ENCODE measurements at places on chromosomes 12 and 14.

- no peak for DNase-seq
These were observed 217.7 kb downstream of the SLC15A4 start for GRCh38 chr12:128606051-128606450.

- peak; percentile 76 for DNase-seq
These were observed 196.1 kb downstream of the ALG10 start for GRCh38 chr12:34218193-34219045.

- DNase-seq = no peak
These were observed 95.5 kb upstream of the FAR2 start for GRCh38 chr12:29053567-29053966.

GRCh38 chr12:104890476-104891096 lies 67.5 kb downstream of the SLC41A2 start:
- DNase-seq = peak; percentile 16

- peak; percentile 99 for DNase-seq
These were observed 3.5 kb upstream of the P2RX7 start for GRCh38 chr12:121128908-121129810.

GRCh38 chr14:21455592-21455911 lies 371 bp downstream of the CHD8 start:
- no peak for DNase-seq

DNA sequence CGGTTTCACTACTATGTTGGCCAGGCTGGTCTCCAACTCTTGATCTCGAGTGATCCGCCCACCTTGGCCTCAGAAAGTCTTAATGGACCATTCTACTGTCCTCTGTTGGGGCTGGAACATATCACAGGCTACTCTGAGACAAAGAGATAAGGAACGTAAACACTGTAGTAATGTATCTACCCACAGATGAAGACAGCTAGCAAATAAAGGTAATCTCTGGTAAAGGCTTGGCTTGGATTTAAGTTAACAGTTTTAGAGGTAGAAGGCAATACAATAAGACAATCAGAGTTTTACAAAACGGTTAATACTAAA lies 44.6 kb upstream of the ISM2 start:
- DNase-seq = no peak

DNA sequence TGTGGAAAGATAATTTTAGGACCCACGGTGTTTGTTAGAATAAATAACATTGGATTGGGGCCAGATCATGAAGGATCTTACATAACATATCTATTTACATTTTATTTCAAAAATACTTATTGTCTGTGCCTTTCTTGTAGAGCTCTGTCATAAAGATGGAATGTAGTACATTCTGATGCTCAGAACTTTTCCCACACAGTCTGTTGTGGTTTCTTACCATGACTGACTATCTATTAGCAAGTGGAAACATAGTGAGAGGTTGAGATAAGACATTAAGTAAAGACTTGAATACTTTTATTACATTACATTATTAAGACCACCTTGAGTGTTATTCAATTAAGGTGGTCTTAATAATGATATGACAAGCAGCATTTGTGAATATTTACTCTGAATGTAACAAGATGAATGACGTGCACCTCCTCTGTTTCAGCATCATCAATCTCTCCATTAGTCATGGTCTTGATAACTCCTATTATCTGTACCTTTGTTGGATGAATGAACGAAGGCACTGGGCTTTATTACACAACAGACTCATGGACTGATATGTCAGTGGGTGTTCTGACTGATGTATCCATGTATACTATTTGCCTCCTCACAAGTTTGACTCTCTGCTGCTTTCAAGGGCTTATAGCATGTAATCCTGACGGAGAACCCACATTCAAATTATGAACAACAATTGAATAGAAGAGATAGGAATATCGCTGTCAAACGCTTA lies 883.0 kb upstream of the FLRT2 start:
- no peak for DNase-seq

GRCh38 chr12:92065018-92065499 lies 80.6 kb downstream of the BTG1 start:
- no peak for DNase-seq

DNA sequence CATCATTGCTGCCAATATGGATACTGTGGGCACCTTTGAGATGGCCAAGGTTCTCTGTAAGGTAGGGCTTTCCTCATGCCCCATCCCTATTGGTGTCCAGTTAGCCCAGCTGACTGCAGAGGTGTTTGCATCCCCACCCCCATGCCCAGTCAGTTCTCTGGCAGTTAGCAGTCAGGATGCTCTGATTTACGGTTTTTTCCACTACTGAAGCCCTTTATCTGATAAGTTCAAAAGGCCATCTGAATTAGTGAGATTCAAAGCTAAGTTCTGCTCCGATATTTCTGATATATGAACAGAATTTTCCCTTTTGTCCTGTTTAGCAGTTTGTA lies 773 bp downstream of the GMPR2 start:
- no peak for DNase-seq

DNA sequence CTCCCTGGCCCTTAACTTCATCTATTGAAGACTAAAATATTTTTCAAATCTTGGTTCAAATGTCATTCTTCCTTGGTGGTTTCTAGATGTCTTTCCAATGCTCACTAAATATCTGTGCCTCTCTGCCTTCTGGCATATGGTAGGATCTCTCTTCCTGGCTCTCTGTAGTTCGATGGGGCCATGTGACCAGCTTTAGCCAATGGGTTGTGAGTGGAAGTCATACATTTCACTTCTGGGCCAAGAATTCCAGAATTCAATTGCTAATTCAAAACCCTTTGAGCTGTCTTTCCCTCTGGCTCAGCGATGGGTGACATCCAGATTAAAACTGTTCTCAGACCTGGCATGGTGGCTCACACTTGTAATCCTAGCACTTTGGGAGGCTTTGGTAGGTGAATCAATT lies 25.8 kb upstream of the CTDSP2 start:
- DNase-seq = no peak

DNA sequence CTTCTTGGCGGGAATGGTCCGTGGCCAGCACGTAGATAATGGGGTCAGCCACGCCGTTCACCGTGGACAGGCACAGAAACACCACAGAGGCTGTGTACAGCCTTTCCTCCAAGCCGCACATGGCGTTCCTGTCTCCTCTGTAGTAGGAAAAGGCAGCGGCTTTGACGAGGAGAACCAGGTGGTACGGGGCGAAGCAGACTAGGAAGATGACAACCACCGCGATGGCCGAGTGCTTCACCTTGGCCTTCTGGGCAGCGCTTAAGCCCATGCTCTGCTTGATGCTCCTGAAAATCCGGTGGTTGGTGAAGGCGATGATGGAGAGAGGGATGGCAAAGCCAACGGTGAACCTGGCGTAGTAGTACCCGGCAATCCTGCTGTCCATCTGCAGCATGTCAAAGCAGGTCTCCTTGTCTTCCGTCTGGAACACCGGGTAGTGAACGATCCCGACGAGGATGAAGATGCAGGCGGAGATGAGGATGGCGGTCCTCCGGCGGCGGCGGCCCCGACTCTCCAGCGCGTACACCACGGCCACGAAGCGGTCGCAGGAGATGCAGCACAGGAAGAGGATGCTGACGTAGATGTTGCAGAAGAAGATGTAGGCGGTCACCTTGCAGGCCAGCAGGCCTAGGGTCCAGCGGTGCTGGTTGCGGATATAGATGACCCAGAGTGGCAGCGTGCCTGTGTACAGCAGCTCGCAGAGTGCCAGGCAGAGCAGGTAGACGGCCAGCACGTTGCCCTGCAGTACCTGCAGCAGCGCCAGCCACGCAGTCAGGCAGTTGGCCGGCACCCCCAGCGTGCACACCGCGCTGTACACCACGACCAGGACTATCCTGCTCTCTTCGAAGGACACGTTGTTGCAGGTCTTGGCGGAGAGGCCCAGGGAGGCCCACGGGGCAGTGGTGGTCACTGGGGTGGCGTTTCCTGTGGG lies 13.8 kb downstream of the GPR132 start:
- DNase-seq = no peak

DNA sequence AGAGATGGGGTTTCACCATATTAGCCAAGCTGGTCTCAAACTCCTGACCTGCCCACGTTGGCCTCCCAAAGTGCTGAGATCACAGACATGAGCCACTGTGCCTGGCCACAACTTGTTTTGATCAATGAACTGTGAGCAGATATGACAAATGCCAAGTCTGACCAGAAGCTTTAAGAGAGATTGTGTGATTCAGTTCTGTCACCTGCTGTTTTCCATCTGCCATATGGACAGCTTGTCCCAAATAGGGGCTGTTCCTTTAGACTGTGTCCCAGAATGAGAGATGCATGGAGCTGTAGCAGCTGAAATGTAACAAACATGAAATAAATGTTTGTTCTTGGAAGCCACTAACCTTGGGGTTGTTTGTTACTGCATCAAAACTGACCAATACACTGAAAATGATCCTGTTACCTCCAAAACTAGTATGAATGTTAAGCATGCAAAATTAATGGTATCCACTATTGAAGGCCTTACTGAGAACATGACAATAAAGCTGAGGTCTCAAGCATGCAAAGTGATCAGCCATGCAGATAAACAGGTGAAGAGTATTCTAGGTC lies 65.9 kb upstream of the MED13L start:
- no peak for DNase-seq

- DNase-seq = no peak
These were observed 60.4 kb downstream of the FZD10 start for GRCh38 chr12:130222519-130223218.

GRCh38 chr14:47207617-47208016 lies 467.8 kb downstream of the MDGA2 start:
- DNase-seq = no peak

GRCh38 chr12:3204730-3205531 lies 127.8 kb downstream of the TSPAN9 start:
- no peak for DNase-seq

DNA sequence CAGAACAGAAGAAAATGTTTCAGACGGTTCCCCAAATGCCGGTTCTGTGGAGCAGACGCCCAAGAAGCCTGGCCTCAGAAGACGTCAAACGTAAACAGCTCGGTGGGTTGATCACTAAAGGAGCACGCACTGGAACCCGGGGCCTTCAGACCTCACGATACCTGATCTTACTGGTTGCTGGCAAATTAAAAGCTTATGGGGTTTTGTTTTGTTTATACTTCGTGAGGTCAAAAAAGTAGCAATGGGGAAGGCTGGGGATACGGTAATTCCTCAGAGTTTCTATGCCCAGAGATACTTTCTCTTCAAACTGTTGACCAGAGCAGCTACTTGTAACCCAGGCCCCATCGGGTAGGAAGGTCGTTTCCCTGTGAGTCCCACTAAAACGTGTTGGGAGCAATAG lies 1.7 kb downstream of the CDKN1B start:
- peak; percentile 26 for DNase-seq

- no peak for DNase-seq
These were observed 393 bp upstream of the KLHL33 start for GRCh38 chr14:20436363-20436755.

DNA sequence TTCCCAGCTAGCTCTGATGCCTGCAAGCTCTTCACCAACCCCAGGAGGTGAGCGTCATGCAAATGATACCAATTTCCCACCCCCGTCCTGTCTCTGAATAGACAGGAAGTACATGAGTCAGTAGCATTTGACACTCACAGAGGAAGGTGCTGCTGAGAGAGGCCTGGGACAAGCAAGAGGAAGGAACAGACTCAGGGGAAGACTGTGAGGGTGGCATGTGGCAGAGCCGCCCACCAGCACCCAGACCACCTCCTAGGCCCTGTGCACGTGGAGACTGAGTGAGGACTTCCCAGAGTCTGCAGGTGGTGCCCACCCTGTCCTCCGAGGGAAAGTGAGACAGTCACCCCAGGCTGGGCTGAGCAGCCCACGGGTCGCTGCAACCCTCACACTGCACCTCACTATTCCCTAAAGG lies 199.5 kb upstream of the SFSWAP start:
- peak; percentile 82 for DNase-seq

DNA sequence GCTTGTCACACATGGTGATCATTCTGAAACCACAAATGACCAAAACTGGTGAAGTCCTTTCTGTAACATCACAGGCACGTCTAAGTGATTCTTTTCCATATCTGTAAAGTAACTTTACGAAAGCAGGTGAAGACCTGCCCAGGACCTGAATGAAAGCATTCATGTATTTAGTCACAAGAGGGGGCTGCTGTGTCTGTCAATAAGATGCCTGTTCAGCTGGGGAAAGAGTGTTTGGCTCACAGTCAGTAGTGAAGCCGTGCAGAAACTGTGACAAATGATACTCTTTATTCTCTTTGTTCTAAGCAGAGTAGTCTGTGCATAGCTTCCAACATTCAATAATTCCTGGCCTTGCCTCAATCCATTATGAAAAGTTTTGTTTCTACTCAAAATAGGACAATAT lies 373.5 kb upstream of the OR4E1 start:
- DNase-seq = peak; percentile 21

Measured in MV-4-11 (cell line).